ENCODE measurements at places on chromosomes 3 and 15.

- DNase-seq, result no peak
Measured at GRCh38 chr15:48472756-48473155, 141.5 kb downstream of the DUT start.

DNA sequence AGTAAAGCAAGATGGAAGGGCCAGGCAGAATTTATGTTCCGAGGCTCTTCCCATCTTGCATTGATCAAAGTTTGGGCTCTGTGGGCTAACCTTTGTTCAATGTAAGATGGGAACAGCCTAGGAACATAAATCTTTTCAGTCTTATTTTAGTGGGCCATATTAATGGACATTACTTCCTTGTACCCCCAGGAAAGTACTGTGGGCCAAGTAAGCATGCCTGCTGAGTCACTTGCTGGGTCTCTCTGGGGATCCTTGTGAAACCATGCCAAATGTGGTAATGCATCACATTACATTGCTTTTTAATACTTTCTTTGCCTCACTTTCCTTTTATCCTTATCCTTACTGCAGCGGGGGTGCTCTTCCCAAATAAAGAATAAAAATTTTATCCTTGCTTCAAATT, 349.5 kb upstream of the POU1F1 start:
- no peak for DNase-seq

GRCh38 chr3:8761866-8762265, 7.5 kb downstream of the OXTR start:
- DNase-seq, result no peak

- DNase-seq, result no peak
Measured at GRCh38 chr3:196735751-196736150, 3.9 kb upstream of the PAK2 start.

- DNase-seq, result no peak
Measured at GRCh38 chr15:85611361-85611760, 183.4 kb downstream of the KLHL25 start.

DNA sequence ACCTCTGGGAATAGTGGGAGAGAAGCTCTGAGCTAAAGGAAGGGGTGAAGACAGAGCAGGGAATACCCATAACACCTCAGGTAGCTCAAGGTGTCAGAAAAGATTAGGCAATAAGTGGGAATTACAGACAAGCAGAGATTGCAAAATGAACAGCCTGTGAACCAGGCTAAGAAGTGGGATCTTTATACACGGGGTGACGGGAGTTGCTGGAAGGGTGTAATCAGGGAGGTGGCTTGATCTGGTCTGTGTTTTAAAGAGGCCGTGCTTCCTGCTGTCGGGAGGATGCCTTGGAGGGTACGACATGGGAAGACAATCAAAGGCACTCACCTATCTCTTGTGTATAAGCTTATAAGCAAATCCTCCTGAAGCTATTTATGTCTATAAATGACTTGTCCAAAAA, 216.3 kb downstream of the CLSTN2 start:
- no peak for DNase-seq

GRCh38 chr15:49055630-49056029, 9.4 kb upstream of the SECISBP2L start:
- DNase-seq, result no peak

DNA sequence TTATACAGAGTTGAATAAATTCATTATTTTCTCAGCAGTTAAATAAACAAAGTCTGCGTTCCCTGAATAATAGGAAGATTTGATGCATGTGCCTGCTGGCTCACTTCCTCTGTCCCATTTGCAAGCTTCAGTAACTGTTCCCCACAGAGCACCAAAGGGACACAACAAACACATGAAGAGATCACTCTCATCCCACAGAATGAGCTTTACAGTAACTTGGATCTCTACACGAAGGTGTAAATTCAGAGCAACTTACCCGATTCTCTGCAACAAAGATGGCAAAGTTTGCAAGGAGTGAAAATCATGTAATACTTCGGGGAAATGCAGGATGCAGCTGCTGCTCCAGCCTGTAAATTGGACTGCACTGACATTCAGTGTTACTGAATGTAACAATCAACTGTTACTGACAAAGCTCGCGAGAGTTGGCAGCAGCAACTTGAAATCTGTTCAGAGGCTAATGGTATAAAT, at the start of gene BCHE:
TSS of gene BCHE (minus strand) at position 366 of the 468 bp plus-strand sequence. CDS start 6,390 bp downstream, outside the sequence.
- DNase-seq, result no peak

DNA sequence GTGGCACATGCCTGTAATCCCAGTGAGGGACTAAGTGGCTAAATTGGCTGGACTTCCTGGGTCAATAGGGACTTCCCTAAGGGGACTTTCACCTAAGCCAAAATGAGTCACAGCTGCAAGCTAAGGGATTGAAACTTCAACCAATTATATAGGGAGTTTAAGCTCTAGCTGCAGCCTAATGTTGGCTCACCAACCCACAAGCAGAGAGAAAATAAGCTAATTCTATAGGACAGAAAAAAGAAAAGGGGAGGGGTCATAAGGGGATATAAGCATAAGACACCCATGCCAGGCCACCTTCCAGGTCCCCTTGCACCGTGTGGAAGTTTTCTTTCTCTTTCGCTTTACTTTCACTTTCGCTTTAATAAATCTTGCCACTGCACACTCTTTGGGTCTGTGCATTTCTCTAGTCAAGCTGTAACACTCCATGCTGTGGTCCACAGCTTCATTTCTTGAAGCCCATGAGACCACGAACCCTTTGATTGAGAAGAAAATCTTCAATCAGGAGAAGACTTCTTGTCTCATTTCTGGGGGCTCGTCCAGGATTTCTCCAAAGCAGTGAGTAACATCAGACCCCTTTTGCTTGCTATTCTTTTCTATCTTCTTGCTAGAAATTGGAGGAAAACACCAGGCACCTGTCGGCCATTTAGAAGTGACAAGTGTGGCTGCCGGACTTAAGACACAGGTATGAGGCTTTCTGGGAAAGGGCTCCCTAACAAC, 192.3 kb downstream of the IGSF11 start:
- DNase-seq, result no peak

DNA sequence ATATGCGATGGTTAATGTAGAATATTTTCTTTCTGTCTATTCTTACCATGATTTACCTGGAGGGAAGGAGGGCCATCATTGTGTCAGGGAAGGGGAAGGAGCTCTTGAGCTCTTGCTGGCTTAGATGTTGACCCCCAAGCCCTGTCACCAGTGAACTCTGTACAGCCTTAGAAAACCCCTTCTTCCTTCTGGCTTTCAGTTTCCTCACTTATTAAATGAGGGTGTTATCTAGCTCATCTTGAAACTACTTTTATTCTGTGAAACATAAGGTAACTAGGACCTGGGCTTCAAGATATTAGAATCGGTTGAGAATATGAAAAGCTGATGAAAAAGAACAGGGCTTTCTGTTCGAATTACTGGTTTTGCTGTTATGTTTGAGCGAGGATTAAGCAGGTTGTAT, 25.1 kb upstream of the UTS2B start:
- DNase-seq, result no peak

- no peak for DNase-seq
Measured at GRCh38 chr3:46913644-46914043, 36.1 kb downstream of the PTH1R start.

DNA sequence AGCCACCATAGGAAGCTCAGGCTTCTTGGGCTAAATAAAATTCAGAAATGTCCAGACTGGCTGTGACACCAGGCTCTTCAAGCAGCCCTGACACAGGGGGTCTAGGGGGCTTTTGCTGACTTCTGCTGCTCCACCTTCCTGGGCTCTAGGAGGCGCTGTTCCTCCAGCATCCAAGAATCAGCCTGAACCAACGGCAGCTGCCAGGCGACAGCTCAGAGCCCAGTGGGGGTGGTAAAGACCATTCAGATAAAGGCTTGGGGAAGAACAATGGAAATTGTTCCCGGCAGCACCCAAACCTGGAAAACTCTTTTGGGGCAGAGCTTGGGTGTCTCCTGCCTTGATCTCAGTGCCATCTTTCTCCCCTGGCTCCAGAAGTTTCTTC, 21.6 kb upstream of the PSTPIP1 start:
- DNase-seq, result peak; percentile 70

DNA sequence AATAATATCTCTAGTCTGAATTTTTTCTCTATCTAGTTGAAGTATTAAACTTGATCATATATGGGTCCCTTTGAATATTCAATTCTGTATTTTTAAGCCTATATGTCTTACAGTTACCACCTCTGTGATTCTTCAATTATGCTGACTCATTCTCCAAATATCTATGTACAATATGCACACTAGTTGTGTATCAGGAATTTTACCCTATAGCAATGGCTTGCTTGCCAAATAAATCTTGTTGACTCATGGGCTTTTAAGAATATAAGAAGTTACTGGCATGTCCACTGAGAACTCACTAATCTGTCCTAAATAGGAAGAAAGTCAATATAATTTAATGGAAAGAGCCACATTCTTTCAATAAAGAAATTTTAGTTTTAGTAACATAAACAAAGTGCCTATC, 656.3 kb downstream of the RBMS3 start:
- DNase-seq, result no peak

- DNase-seq, result no peak
Measured at GRCh38 chr3:31840252-31840651, 140.8 kb downstream of the OSBPL10 start.

GRCh38 chr3:29936054-29936453, 655.2 kb downstream of the RBMS3 start:
- DNase-seq, result peak; percentile 8

DNA sequence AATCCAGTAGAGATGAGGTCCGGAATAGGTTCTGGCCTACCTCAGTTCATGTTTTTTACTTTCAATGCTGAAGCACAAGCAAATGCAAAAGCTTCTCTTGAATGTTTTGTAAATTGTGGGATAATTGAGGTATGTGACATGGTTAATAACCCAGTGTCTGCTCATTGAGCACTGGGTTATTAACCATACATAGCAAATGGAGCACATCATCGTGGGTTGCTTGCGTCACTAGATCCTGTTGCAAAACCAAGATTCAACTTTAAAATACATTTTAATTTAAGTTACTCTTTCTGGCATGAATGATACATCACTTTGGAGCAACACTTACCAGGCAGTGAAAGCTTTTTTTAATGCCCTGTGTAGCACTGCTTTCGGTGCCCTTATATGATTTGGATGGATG, 165.6 kb downstream of the IGF1R start:
- DNase-seq, result no peak

DNA sequence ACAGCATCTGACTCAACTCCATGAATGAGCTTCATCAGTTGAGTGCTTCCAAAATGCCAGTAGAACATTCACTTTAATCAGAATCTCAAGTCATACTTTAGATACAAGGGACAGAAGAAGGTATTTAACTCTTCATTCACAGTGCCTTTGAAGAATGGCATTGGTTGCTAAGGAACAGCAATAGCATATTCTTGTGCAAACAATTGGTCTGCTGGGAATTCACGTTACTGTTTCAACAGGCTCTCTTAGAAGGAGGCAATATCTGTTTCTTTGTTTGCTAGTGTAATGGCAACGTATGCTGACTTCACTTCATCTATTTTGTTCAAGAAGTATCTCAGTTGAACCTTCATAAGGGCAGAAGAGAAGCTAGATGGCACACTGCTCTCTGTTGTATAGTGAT, 113.9 kb downstream of the TMEM108 start:
- DNase-seq, result no peak

GRCh38 chr3:149771652-149772271, 19.5 kb upstream of the COMMD2 start:
- peak; percentile 32 for DNase-seq

DNA sequence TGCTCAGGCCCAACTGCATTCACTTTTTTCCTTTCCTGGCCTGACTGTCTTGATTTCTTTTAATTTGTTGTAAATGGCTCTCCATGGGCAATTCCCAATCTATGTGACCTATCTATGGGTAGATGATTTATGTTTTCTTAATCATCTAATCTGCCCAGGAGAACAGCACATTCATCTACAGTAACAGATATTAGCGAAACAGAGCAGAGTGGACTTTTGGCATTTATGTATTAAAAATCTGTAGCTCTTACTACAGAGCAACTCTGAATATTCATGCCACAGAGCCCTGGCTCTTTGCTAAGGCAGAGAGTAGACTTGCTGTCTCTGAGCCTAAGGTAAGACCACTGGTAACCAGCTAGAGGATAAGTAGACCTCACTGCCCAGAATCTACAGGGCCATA, 674.9 kb upstream of the ADAMTS9 start:
- no peak for DNase-seq

DNA sequence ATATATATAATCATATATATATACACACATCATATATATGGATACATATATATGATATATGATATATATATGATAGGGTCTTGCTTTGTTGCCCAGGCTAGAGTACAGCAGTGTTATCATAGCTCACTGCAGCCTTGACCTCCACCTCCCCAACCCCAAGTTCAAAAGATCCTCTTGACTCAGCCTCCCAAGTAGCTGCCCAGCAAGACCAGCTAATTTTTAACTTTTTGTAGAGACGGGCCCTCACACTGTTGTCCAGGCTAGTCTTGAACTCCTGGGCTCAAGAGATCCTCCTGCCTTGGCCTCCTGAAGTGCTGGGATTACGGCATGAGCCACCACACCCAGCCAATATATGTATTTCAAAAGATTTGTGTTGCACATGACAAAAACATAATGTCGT, 83.0 kb downstream of the TBL1XR1 start:
- no peak for DNase-seq

DNA sequence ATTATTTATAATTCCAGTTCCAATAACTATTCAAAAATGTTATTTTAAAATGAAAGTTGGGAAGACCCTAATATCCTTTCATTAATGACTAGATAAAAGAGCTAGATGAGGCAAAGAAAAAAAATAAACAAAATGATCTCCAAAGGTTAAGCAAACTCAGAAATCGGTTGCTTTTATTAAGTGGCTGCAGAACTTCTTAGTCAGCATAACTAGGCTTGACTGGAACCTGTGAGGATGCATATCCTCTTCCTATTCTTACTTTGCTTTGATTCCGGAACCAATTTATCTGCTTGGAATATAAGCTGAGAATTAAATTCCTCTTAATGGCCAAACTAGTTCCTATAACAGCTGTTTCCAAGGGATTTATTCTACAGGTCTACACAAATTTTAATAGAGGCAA, 10.7 kb downstream of the GAP43 start:
- DNase-seq, result no peak

- no peak for DNase-seq
Measured at GRCh38 chr3:79041621-79042020, 726.2 kb downstream of the ROBO1 start.

DNA sequence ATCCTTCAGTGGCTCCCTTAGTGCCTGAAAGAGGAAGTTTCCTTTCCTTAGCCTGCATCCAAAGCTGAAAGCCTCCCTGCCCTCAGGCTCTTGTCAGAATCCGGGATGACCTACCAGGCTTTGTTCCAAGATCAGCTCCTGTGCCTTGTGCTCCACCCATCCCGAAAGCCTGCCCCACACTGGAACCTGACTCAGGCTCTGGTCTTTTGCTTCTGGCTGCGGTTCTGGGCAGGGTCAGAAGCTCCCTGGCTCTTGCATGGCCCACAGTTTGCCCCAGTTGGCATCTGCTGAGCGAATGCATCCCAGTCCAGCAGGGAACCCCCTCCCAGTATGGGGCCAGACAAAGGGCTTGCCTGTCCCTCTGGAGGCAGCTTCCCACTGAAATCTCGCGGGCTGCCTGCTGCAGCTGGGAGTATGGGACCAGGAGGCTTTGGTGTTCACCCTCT, 25.9 kb upstream of the KIF23 start:
- DNase-seq, result no peak
